NAMALWA (cell line): ENCODE measurements at places on chromosomes 1 and 21.

DNA sequence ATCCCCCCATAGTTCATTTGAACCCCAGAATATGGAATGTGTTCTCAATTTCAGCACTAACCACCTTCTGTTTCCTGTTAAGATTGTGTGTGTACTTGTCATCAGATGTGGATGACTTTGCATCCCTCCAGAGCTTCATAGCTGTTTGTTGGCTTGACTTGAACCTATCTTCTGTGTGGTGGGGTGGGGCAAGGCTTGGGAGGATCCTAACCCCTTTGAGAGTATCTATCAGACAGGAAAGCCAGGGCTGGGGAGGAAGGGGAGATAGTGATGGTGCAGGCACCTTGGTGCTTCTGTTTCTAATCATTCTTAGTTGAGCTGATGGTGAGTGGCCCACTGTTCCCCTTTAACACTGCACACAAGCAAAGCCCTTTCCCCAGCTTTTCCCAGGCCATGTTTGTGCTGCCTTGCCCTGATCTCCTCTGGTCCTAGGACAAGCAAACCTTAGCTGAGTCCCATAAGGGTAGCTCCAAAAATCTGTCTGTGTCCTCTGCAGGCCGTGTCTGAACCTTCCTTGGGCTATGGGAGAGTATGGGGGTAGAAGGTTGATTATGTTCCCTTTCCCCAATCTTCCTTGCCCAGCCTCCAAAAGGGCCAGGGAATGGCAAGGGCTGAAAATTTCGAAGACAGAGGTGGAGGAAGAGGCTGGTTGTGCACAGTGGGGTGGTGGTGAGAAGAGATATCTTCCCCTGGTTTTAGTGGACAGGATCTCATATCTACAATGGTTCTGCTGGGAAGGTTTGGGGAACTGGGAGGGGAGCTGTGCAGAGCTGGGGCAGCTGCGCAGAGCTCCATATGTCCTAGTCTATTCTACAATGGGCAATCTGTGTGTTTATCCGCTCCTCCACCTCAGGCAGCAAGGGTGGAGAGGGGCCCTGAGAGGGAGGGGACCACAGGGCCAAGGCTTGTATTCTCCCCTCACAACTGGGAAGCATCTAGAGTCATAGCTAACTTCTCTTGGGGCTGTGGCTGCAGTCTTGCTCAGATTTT is 1.4 kb downstream of the NHLH1 start:
- no peak for DNase-seq

DNA sequence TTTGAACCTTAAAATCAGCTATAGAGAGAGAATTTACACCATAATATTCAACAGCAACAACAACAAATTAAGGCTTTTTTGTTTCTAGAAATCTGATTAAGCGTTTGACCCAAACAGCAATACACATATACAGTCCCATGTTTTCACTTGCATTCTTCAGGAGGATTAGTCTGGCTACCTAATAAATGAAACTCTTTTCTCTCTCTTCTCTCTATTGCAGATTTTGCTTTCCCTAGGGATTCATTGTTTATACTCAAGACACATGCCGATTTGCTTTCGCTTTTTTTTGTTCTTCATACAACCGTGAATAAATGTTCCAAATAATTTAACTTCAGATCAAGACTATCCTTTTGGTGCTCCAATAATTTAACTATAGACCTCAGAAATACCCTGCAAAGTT is 162.4 kb upstream of the PTBP2 start:
- DNase-seq = no peak

- DNase-seq = no peak
Measured at GRCh38 chr1:235950318-235950717, 83.6 kb upstream of the LYST start.

GRCh38 chr1:213380865-213381264 is 329.8 kb downstream of the RPS6KC1 start:
- no peak for DNase-seq
